ENCODE measurements at places on chromosomes 12 and 14. TPM values are rescaled to one million over a fixed set of nuclear protein-coding genes. Genes with fewer than 3 reads are reported as not detected.
A peak's percentile ranks its signal among the peaks of the same experiment; 100 is the strongest.

SERPINA9 gene
- polyA plus RNA-seq = 0.31 TPM

RILPL2 gene
- 4.4 TPM for polyA plus RNA-seq

FZD10 gene
- polyA plus RNA-seq = not detected

ADCY4 gene
- polyA plus RNA-seq = 0.38 TPM

ASCL1 gene
- polyA plus RNA-seq = not detected

HOXC9 gene
- 5.5 TPM for polyA plus RNA-seq

PYGL gene
- polyA plus RNA-seq = 56.2 TPM

ADGRD1 gene
- 11.2 TPM for polyA plus RNA-seq

GRCh38 chr14:59507063-59507751 is 22.9 kb downstream of the JKAMP start:
- peak; percentile 58 for DNase-seq

DNA sequence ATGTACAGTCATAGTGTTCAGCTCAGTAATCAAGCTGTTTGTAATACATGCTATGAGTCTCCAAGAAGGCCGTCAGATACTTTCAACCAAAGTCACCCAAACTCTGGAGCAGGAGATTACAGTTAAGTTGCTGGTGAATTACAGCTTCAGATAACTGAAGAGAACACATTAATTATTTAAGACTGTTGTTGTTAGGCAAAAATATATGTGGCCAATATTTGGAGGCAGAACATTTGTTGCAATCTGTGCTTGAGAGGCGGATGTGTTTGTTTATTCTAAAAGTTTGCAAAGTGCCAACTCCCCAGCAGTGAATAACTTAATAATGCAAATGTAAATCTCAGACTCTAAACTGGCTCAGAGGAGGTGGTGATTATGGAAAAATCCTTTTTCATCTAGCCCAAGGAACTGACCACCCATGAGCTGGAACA is 300.7 kb upstream of the TBX3 start:
- no peak for DNase-seq

DNA sequence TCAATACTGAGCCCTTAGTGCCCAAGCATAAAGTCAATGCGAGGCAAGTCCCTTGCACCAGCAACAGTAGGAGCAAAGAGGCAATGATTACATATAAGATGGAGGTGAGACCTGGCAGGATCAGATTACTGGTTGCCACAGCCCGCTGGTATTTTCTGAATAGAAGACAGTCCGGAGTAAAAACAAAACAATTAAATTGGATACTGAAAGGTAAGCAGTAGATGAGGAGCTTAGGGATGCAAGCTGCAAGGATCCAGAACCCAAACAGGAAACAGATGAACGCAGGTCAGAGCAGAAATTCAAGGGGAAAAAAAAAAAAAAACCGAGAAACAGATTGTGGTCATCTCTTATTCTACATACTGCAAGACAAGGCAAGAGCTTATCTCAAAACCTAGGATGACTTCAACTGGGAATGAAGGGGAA is 119.6 kb downstream of the MED13L start:
- DNase-seq = no peak

- DNase-seq = no peak
Measured at GRCh38 chr14:90592655-90593054, 195.8 kb downstream of the CALM1 start.

DNA sequence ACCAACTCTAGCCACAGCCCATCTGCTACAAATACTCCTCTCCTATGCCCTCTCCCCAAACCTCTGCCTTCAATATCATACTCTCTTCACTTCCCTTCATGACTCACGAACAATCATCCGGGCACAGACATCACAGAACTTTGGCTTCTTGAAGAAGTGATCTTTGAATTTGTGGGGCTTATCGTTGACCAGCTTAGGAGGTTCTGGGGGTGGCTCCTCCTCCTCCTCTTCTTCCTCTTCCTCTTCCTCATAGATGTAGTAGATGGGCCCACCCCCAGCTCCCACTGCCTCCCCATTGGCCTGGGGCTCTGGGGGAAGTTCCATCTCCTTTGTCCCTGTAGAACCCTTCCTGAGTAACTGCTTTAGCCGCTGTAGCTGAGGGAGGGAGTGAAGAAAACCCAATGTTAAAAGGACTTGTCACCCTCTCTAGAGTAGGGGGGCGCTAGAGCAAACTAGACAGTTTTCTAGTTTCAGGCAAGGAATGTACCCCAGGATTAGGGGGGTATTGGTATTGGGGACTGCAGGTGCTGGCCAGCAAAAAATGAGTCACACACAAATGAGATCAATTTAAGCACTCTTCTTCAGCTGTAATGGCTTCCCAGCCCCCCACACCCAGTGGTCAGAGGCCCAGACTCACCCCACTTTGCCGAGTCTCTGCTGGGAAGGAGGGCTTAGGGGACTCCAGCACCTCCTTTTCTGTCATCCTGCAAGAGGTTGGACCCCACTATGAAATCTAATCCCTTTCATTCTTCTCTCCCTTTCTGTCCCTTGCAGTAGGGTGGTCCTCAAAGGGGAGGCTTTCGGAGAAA is 1.8 kb downstream of the STAC3 start:
- no peak for DNase-seq

DNA sequence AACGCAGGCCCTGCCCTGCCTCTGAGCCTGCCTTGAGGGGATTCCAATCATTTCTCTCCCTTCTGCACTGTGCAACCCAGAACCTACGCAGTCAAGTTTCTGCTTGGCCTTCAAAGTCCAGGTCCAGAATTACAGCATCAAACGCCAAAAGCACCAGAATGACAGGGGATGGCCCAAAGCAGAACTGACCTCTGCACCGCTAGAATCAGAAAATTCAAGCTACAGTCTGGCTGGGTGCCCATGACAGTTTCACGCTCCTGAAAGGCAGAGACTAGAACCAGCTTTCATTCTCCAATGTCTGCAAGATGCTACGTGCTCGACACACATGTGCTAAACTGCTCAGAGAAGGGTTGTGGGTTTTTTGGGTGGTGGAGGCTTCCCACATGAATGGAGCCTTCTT is 4.1 kb downstream of the CLMN start:
- DNase-seq = no peak

DNA sequence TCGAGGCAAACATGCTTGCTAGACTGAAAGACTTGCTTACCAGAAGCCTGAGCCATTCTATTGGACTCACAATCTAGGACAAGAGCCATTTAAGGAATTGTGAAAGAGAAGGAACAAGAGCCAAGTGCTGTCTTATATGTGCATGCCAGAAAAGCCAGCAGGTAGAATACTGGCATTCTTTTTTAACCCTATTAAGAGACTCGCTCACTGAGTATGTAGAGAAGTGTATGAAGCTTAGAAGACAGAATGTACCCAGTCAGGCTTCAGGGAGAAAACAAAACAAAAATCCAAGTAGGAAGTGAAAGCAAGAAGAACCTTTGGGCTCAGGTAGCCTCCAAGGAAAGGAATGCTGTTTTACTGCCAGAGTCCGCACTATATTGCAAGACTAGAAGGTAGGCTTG is 65.9 kb downstream of the DCAF5 start:
- DNase-seq = peak; percentile 52

GRCh38 chr12:75480469-75480949 is at the start of gene GLIPR1:
TSS of gene GLIPR1 (plus strand) at chr12:75480755. CDS start at chr12:75480881, 126 bp downstream.
- peak; percentile 99 for DNase-seq

DNA sequence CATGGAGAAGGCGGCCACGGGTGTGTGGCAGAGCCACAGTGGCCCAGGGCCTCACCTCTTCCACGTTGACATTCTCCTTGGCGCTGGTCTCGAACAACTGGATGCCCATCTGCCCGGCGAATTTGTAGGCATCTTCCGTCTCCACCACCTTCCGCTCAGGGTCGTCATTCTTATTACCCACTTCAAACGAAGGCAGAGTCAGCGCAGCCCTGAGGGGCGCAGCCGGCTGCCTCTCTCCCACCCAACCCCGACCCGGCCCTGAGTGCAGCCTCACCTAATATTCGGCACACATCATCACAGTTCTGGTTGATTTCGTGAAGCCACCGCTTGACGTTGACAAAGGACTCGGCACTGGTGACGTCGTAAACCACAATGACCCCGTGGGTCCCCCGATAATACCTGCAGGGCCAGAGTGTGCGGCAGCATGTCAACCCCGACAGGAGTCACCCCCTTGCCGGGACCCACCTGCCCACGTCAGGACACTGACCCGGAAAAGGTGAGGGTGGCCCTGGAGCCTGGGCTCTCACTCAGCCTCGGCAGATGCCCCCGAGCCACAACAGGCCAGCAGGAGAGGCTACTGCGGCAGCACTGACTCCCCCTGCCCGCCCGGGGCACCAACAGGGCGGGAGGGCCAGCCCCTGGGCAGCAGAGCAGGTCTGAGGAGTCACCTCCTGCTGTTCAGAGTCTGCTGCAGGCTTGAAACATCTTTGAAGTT is 17.6 kb downstream of the RAB35 start:
- no peak for DNase-seq

GRCh38 chr14:57796556-57796955 is 69.3 kb downstream of the SLC35F4 start:
- no peak for DNase-seq

DNA sequence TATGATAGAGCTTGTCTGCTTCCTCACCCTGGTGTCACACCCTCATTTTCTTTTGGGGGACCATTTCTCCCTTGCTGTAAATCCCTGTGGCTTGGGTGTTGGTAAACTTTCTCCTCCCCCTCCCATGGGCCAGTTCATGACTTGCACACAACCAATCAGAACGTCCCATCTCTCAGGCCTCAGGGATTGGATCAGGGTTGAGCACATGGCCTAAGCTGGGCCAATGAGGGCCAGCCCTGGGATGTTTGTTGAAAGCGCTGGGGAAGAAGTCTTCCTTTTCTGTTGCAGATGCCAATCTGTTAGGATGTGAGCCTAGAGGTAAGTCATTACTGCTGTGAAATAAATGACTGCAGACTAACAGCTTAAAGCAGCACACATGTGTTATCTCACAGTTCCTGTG is 136.7 kb downstream of the AACS start:
- DNase-seq = no peak

DNA sequence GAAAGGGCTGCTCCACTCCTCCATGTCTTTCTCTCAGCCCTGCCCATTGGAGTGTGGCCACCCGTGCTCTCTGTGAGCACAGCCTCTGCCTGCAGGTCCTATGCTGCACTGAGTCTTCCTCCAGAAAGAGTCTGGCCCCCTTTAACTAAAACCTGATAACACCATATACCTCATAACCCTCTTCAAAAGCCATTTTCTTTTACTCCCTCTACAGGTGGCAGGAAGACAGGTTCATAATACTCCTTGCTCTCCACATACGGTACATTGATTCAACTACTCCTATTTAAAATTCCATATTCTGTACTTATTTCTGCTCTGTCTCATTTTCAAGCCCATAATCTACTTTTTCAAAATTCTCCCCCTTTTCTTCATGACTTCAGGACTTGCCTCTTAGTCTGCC is 144.0 kb downstream of the HELB start:
- no peak for DNase-seq

DNA sequence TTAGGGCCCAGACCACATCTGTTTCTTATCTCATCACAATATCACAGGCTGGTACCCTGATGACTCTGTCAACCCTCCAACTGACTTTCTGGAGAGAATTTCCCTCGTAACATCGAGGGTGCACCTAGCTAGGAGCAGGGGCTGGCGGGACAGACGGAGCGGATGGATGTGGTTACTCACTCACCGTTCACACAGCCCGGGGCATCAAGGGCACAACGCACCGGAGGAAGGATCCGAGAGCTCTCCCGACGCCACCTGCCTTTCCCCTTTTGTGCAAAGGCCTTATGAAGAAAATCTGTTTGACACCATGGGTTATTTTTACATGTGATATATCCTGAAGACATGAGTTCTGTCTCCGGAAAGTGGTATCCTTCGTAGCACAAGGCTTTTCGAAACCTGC is 31.4 kb downstream of the SLC15A4 start:
- DNase-seq = no peak

- DNase-seq = peak; percentile 93
Measured at GRCh38 chr12:54977155-54977554, 7.4 kb downstream of the TESPA1 start.

DNA sequence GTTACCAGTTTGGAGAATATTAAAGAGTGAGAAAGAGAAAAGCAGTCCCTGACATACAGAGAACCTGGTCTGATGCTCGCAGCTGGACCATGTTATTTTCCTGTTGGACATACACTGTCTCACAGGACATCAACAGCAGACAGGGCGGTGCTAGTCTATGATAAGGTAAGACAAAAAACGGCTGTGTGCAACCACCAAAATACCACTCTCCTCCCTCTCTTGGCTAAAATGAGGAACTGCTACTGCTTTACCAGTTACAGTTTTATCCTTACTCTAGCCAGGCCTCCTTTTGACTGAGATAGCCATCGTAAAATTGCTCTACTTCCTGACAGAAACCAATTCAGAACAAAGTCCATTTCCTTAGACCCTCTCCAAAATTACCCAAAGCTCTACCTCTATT is 47.0 kb upstream of the ERGIC2 start:
- no peak for DNase-seq

DNA sequence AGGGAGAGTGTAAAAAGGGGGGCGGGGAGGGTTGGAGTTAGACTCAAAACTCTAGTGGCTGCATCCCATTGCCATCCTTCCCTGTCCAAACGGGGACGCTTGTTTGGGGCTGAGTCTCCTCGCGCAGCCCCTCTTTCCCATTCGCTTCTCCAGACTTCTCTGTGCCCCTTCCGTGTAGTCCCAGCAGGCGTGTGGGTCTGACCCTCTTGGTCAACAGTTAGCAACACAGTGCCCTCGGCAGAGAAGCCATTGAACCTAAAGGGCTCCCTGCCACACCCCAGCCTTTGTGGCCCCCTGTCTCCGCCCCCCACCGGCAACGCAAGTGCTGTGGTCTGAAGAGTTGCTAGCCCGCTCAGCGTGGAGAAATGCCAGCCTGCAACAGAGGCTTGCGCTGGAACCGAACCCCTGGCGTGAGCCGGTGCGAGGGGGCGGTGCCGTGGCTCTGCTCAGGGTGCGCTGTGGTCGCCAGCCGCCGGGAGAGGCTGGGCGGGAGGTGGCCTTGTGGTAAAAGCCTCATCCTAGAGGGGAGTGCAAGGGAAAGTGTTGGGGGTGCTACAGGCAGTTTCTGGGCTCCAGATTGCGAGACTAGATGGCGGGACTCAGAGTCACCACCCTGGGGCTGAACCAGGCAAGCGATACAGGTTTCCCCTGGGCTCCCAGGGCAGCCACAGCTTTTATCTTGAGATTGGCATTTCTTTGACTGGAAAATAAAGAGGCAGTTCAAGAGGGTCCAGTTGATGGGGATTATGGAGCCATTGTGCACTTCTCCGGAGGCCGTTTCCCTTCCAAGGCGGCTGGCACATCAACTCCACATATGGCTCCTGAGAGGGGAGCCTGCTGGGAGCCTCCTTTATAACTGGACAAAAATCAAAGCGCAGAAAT is 2.1 kb downstream of the PLXNC1 start:
- DNase-seq = no peak

- DNase-seq = no peak
Measured at GRCh38 chr14:70171726-70172125, 17.0 kb downstream of the SLC8A3 start.

DNA sequence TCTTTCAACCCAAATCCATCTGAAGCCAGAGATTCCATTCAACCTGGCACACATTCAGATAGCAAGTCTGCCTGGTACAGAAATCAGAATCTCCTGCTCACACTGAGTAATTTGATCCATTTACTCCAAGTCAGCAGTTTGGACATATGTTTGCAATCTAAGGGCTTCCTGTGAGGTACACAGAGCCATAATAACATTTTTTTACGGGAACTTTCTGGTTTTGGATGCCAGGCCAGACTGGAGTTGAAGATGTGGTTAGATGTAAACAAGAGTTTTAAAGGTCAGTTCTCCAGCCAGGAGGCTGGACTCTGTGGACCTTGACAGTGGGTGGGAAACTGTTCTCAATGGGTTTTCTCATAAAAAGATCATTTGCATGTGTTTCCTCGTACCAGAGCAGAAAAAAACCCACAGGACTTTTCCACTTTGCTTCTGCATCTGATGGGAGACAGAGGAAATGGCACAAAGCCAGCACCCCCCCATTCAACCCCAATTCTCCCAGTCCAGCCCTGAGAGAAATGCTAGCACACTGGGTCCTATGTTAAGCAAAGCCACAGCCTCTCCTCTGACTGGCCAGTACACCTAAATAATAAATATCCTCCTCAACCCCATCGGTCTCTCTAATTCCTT is 17.7 kb upstream of the TSPAN11 start:
- DNase-seq = peak; percentile 86

All from GM23248 (cell line).